Sigmoid colon (tissue), 7 donors: ENCODE measurements at places on chromosomes 5 and 9. TPM values are rescaled to one million over a fixed set of nuclear protein-coding genes. Genes with fewer than 3 reads are reported as not detected.

DNA sequence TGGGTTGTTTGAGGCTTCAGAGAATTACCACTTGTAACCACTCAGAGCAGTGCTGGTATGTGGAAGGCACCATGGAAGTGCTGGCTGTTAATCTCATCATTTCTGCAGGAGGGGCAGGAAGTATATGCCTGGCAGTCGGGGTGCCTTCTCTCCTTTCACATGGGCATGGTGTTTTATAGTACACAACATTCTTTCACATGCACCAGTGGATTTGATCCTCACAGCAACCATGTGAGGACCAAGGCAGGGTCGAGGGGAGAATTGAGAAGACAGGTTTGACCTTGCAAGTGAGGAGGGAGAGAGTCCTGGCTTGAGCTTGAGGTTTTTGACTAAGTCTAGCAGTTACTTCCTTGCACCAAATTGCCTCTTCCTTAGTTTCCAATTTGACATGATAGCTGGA lies 38.0 kb upstream of the TRPC7 start:
- no peak for DNase-seq

DNA sequence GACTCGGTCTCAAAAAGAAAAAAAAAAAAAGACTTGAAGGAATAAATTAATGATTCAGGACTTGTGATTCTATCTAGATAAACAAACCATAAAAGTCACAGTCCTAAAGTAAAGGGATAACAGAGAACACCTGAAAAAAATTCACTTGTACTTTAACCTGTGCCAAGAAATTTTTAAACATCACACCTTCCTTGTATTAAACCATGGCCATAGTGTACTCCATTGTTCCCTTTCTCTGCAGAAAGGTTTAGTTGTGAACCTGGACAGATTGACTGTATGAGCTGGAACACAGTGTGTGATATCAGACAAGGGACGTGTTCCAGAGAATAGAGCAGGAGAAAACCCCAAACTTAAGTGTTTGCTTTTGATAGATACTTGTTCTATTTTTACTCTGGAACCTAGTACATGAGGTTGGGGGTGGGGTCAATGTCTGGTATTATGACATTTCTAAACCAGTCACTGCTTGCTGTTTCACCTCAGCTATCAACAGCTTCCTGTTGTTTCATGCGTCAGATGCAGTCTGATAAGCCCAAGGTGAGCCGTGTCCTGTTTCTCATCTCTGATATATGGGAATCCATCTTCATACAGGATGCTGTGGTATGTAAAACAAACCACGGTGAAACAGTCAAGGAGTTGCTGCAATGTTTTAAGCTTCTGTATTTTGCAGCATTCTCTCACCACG lies 62.5 kb upstream of the ITGA1 start:
- DNase-seq: no peak

- no peak for DNase-seq
Measured at GRCh38 chr9:12425878-12426864, 267.0 kb upstream of the TYRP1 start.

- DNase-seq: no peak
Measured at GRCh38 chr9:133888809-133889491, 103.2 kb downstream of the VAV2 start.

GRCh38 chr5:86536396-86536795 lies 81.3 kb upstream of the COX7C start:
- no peak for DNase-seq

Gene SPINK1
- total RNA-seq: 4.6 TPM

Gene CD72
- total RNA-seq: 0.95 TPM

GRCh38 chr5:78830528-78831046 lies 154.5 kb downstream of the ARSB start:
- no peak for DNase-seq
